Islet precursor cell (in vitro differentiated cells): ENCODE measurements at places on chromosomes 1 and 21.

DNA sequence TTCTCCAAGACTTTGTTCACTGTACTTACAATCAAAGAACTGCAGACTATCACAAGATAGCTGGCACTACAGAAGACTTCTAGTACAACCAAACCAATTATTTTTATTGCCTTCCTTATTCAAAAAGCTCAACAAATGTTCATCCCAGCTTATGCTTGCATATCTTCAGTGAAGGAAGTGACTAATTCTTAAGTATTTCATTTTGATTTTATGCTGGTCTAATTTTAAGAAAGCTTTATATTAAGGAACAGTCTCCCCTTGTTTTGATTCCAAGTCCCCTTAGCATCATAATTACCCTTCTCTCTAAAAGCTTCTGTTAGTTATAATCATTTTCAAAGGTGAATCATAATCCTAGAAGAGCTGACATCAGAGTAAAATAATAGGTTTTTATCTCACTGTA is 132.9 kb downstream of the LRRIQ3 start:
- no peak for DNase-seq

DNA sequence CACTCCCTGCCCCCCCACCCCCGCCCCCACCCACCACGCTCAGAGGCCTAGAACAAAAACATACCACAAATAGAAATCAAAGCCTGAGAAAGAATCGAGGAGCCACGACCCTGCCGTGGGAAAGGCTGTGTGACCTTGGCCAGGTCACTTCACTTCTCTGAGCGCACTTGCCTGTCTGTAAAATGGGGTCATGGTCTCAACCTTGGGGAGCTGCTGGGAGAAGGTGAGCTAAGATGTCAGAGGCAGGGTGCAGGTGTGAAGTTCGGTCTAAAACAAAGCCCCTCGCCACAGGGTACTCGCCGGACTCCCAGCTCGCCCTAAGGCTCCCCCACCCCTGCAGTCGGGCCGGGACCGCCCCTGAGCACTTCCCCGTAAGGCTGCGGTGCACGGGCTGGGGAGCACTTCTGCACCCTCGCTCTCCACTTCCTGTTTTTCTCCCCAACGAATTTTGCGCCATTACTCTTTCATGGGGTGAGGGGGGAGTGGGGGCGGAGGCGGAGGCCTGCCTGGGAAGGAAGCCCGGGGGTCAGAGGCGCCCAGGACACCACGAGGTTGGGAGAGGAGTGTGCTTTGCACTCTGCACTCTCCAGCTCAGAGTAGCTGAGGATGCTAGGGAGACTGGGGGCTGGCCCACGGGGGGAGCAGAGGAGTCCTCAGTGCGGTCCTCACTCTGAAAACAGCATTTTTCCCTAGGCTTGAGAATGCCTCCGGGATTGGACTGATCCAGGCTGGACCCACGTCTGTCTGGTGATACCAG is 21.9 kb upstream of the PIK3CD start:
- no peak for DNase-seq

GRCh38 chr1:52627028-52627427 is 5.9 kb upstream of the SHISAL2A start:
- no peak for DNase-seq

- no peak for DNase-seq
These were observed 703.1 kb downstream of the ADGRL2 start for GRCh38 chr1:82503822-82504221.

GRCh38 chr1:15681349-15682292 is 2.5 kb upstream of the PLEKHM2 start:
- DNase-seq: peak; percentile 61

DNA sequence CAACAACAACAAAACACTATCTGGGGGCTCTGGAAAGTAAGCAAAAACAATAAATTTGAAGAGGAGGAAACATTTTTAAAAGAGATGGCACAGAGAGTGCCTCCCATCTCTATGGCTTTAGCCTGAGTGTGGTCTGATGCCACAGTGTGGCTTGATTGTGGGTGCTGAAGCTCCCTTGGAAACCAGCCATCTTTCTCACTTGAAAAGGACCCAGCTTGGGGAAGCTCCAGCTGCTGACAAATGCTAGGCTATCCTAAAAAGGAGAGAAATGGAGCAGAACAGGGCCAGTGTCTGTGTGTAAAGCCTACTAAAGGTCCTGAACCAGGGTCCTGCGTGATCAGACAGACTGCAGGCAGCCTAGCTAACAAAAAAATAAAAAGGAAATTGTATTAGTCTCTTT is 642.0 kb upstream of the PTBP2 start:
- no peak for DNase-seq

DNA sequence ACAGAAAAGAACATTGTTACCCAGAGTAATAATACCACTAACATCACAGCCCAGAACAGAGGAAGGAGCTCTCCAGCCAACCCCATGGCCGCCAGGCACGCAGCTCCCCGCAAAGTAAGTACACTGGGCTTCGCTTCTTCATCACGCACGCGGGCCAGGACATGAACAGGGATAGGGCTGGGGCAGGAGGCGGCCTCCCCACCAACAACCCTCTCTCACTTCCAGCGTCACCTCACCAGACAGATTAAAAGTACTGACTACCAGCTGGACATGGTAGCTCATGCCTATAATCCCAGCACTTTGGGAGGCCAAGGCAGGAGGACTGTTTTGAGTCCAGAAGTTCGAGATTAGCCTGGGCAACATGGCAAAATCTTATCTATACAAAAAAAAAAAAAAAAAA is 78.3 kb downstream of the NPHP4 start:
- no peak for DNase-seq

DNA sequence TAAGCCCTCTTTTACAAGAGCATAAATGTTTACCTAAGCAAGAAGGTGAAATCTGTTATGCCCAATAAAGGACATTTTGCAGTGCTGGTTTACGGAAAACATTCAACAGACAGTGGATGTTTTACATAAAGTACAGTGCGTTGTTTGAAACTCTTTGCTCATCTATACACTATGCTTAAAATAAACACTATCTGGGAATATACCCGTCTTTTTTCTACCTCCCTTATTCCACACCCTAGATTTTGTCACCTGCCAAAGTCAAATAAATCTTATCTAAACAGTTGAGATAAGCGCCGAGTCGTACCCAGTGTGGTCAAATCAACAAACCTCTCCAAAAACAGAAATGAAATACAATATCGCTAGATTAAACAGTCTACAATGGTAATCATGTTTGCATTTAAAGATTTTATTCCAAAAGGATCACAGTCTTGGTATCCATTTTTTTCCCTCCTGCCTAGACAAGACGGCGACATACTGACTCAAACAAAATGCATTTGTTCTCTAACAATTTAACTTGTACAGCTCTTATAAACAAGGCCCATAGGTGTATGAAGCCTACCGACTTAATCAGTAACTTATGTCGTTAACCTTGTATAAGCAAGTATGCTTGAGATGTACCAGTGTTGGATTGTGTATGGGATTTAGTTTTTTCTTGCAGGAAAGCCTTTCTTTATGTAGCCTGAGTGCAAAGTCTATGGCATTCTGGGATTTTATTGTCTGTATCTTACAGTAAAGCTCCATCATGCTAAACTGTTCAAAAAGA is 189.1 kb downstream of the FMN2 start:
- no peak for DNase-seq

GRCh38 chr1:154867064-154867825 is 2.8 kb downstream of the KCNN3 start:
- DNase-seq: peak; percentile 87

DNA sequence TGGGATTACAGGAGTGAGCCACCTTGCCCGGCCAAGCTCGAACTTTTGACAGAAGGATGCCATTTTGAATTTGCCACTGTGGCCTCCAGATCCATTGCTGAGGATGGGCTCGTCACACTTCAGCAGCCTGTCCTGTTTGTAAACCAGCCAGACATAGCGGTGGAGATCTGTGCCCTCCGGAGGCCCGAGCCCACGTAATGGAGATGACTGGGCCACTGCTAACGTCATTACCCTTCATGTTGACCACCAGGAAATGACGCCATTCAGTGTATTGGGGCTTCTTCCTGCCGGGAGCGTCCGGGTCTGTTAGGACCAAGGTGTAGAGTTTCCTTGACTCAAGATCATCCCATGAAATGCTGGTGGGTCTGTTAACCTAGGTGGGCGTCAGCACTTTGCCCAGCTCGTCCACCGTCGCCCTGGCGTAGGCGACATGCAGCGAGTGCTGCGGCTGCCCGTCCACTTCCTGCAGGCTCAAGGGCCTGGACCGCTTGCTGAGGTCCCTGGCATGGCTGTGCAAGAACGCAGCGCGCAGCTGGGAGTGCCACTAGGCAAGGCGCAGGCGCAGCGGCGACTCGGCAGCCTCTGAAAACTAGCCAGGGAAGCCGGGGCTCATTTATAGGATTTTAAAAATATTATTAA is 40.8 kb downstream of the PTPRC start:
- no peak for DNase-seq
